ENCODE measurements at places on chromosomes 4 and X.
A peak's percentile ranks its signal among the peaks of the same experiment; 100 is the strongest.

DNA sequence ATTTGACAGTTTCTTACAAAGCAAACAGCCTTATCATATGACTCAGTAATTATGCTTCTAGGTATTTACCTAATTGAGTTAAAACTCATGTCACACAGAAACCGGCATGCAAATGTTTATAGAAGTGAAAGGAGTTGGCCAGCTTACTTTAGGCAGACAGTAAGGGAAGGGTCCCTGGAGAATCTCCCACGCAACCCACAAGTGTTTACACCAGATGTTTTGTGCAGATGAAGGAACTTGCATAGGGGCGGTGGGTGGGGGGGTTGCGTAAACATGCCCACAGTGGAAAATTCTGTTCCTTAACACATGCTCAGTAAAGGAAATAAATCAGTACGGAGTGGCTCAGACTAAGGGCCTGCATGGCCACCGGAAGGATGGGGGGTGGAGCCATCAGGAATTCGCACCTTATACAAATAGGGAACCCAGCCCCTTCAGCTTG, 330.5 kb upstream of the AADAT start:
- peak; percentile 90 for DNase-seq

DNA sequence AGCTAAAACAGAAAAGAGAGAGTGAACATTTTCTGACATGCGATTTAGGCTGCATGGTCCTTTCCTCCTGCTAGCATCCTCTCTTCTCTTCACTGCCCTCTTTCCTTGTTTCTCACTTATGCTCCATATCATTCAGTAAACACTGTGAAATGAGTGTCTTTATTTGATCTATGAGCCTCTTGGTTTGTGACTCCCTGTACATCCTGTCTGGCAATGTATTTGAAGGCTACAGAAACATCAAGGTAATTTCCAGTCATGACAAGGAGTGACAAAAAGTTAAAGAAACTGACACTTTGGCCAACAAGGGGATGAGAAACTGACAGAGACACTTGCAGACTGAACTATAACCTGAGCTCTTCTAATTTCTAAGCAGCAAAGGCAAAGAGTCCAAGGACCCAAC, 8.7 kb downstream of the FTHL17 start:
- no peak for DNase-seq

- DNase-seq: peak; percentile 17
Measured at GRCh38 chrX:40855411-40855810, 120.1 kb upstream of the MED14 start.

DNA sequence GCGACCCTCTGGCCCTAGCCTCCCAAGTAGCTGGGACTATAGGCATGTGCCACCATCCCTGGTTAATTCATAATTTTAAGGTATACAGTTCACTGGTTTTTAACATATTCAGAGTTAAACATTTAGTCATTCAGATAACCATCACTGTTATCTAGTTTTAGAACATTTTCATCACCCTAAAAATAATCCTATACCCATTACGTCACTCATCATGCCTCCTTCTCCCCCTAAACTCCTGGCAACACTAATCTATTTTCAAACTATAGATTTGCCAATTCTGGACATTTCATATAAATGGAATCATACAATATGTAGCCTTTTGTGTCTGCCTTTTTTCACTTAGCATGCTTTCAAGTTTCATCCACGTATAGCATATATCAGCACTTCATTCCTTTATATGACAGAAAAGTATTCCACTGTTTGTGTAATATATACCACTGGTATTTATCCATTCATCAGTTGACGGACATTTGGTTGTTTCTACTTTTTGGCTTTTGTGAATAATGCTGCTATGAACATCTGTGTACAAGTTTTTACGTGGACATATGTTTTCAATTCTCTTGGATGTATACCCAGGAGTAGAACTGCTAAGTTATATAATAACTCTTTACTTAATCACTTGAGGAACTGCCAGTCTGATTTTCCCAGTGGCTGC, 32.0 kb upstream of the RPS3A start:
- no peak for DNase-seq

DNA sequence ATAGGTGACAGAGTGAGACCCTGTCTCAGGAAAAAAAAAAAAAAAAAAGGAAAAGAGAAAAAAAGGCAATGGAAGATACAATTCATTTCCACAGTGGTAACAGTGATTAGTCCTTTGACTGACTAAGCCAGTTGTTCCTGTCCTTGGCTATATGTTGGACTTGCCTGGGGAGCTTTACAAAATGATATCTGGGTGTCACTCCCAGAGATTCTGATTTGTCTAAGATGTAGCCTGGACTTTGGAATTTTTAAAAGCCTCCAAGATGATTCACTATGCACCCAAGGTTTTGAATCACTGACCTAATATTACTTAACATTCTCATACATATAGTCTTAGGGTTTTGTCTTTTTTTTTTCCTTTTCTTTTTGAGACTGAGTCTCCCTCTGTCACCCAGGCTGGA, 16.9 kb downstream of the HELQ start:
- no peak for DNase-seq

DNA sequence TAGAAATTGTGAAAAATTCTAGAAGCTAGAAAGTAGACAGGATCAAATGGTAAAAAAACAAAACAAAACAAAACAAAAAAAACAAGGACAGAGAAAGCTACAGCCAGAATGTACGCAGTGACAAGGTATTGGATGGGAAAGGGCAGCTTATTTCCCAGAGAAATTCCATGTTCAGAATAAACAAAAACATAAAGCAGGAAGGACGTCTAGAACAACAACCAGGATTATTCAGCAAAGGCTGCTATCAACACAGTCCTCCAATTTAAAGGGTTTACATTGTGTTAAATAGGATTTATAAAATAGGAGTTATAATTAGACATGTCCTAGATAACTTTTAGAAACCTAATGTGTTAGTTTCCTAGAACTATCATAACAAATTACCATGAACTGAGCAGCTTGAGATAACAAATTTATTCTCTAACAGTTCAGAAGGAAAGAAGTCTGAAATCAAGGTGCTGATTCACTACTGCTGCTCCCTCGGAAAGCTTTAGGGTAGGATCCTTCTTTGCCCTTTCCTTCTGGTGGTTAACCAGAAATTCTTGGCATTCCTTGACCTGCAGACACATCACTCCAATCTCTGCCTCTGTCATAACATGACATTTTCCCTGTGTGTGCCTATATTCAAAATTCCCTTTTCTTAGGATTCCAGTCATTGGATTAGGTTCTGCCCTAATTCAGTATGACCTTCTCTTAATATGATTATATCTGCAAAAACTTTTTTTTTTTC, 175.6 kb downstream of the SNCA start:
- peak; percentile 69 for DNase-seq

DNA sequence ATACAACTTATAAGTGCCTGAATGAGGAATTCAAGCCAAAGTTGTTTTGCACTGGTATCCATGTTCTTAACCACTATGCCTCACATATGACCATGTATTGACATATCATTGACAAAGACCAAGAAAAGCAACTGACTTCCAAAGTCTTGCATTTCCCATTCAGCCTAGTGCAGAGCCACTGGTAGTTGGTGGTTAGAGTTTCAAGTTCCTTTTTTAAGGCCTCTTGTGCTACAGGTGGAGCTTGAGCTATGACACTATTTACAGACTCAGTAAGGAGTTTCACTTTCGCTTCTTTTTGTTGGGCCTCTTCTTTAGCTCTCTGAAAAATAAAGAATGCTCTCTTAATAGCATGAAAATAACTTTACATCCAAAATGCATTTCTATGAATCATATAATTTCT, 763.0 kb downstream of the DMD start:
- DNase-seq: peak; percentile 42

DNA sequence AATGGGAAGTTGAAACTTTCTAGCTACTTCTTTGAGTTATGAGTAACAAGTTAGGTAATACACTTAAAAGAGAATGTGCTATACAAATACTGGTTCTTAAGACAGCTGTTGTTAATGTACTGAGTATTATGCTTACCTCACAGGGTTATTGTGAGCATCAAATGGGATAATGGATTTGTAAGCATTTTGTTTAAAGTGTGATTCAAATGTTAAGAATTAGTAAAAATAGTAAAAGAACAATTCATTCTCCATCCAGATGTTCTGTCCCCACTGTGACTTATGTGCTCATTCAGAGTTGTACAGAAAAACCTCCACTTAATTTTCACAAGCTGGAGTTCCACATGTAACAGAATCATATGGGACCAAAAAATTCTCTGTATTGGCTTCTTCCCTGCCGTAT, 63.6 kb downstream of the AR start:
- no peak for DNase-seq

GRCh38 chr4:178599521-178599920, 1157.3 kb upstream of the AGA start:
- peak; percentile 32 for DNase-seq

DNA sequence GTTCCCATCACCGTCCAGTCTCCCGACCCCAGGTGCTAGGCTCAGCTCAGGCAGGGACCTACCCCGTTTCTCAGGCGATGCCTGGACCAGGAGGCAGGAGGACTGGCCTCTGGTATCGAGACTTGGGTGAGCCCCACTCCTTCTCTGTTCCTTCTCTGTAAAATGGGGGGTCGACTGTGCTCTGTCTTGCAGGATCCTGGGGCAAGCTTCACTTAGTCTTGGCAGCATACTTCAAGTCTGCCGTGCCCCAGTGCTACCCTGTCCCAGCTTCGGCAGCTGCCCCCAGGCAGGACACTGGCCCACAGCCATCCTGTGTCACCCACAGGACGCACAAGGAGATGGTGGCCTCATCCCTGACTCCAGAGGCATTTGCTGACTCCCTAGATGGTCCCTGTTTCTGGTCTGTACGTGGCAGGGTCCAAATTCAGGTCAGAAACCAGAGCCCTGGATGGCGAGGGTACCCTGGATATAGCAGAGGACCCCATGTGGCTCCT, 7.0 kb upstream of the HAUS7 start:
- DNase-seq: peak; percentile 11

- no peak for DNase-seq
Measured at GRCh38 chr4:46975812-46976553, 17.4 kb downstream of the GABRA4 start.

GRCh38 chr4:184383497-184384055, 90.8 kb downstream of the IRF2 start:
- peak; percentile 44 for DNase-seq

DNA sequence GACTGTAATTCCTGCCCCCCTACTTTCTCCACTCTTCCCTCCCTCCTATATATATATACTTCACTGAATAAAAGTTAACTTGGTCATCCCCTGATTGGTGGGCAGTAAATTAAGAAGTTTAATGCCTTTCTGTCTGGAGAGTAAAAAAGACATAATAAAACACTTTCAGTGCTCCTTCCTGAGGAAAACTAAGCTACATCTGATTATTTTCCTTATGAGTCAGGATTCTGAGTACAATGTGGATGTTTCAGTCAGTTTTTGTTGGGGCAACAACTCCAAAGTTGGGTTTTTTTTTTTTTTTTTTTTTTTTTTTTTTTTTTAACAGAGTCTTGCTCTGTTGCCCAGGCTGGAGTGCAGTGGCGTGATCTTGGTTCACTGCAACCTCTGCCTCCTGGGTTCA, 22.0 kb upstream of the SUPT20HL2 start:
- DNase-seq: no peak

DNA sequence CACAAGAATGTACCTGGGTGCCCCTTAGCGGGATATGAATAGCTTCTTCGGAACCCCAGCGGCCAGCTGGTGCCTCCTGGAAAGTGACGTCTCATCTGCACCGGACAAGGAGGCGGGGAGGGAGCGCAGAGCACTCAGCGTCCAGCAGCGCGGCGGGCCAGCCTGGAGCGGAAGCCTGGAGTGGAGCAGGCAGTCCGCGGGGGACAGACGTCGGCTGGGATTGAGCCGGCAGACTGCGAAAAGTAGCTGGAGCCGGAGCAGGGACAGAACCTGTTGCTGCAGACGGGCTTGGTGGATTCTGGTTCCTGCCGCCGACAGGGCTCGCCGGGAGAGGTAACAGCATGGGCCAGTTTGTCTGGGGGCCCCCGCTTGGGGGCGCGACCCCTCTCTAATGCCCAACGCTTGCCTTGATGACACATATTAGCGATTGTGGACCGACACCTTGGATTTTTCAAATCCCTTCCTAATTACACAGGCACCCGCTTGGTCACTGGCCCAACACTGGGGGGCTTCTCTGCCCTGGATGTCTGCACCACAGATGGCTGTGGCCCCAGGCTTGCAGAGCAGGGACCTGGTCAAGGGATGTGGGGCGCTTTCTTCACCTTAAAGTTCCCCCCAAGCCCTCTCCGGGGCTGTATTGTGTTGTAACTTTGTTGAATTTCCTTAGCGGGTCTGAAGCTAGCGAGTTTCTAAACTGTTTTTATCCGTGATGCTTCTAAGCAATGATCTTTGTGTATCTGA, at the start of gene NPFFR2:
Gene NPFFR2, plus strand, starts transcription at position 133 of the 741 bp plus-strand sequence. CDS start 96,592 bp downstream, outside the sequence.
- no peak for DNase-seq

- no peak for DNase-seq
Measured at GRCh38 chr4:164251257-164251656, 502.7 kb upstream of the SMIM31 start.

DNA sequence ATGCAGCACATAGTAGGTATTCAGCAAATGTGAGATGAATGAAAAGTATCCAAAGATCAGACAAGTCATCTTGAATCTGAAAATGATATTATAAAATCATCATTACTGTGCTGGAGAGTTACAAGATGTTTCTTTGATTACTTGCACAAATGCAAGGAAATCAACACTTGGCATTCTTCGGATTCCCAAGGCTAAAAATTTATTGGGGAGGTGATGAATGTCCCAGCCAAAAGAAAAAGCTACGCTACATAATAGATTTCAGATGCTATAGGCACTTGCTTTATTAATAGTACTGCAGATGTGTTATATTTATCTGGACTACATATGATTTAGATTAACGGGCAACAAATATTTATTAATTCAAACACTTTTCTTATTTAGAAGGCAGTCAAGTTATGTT, 286.7 kb upstream of the TENM3 start:
- no peak for DNase-seq

DNA sequence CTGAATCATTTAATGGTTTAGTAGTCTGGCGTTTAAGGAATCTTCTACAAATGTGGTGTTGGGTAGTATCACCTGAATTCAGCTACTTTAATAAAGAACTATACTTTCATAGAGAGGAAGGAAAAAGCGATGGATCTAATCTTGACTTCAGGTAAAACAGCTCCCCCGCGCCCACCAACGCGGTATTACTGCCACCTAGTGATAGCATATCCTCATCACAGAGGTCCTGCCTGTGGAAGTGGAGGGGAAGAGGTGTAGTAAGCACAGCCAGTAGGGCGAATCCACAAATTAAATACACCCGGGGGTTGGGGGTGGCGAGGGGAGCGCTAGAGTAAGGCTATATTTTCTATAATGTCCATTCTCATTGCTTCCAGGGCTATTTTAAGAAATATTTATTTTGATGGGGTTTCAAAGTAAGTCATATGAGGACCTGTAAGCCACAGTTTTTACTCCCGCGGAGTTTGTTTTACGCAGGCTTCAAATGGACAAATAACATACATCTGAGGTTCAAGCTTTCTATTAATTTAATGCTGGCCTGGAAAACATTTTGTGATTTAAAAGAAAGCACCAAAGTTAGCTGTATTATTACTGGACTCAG, 8.3 kb upstream of the DAPP1 start:
- peak; percentile 60 for DNase-seq

DNA sequence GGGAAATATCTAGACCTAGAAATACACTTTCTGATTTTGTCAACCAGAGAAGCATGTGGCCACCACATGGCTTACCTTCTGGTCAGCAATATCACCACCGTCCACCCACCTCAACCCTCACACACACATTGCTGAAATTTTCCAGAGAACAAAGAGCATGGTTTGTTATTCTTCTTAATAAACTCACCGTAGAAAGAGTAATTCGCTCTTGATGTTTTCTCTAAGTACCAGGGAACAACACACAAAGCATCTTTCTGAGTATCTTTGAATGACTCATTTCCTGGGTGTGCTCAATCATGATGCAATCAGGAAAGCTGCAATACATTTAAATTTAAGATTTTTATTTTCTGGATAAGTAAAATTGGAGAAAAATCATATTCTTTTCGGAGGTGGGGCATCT, 24.7 kb upstream of the LRAT start:
- peak; percentile 41 for DNase-seq
